ENCODE measurements at places on chromosomes 13 and 19.

DNA sequence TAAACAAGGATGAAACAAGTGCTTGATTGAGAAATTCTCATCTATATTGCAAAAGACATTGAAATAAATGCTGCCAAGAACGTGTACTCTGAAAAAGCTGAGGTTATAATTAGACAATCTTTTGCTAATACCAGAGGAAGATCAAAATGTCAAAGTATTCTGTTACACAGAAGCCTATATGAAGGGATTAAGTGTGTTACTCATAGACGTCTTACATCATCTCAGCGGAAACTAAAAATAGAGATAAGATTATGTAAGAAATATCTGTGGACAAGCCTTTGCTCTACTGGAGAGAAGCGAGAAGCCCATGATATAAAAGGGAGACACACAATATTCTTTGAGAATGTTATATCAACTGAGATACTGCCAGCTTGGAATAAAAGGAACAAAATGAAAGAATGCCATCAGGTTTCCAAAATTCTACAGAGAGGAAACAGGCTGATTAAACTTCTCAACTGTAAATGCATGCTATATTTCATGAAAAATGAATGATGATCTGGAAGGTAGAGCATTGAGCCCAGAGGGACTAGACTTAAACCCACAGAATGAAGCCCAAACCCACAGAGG is 699.0 kb downstream of the GPC5 start:
- no peak for DNase-seq

DNA sequence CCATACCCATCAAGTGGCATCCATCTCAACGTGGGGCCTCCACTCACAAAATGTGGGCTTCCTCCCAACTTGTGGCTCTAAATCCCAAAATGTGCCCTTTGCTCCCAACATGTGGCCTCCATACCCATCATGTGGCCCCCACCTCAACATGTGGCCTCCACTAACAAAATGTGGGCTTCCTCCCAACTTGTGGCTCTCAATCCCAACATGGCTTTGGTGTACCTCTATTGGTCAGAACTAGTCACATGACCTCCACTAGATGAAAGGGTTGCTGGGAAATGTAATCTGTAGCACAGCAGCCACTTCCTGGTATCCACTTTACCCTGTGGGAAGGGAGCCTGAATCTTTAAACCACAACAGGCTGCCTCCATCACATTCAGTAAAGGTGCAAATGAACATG is 10.1 kb upstream of the ACER1 start:
- DNase-seq: no peak

GRCh38 chr13:75843991-75844390 is 207.9 kb downstream of the LMO7 start:
- DNase-seq: no peak

GRCh38 chr13:112465251-112466131 is 89.3 kb downstream of the SPACA7 start:
- no peak for DNase-seq

DNA sequence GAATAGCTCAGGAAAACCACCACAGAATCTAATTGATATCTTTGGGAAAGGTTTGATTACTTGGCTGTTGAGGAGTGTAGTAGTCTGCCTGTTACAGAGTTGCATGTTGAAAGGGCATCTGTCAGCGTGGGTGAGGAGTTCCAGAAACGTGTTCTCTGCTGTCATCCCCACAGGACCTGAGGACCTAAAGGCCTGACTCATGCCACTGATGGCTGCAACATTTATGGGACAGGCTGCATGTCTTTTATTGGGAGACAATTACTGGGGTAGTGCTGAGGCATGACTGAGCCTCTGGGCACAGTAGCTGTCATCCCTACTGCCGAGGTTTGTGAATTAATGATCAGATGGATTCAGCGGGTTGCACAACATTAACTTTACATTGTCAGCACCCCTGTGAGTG is 525.9 kb downstream of the GPC6 start:
- no peak for DNase-seq

DNA sequence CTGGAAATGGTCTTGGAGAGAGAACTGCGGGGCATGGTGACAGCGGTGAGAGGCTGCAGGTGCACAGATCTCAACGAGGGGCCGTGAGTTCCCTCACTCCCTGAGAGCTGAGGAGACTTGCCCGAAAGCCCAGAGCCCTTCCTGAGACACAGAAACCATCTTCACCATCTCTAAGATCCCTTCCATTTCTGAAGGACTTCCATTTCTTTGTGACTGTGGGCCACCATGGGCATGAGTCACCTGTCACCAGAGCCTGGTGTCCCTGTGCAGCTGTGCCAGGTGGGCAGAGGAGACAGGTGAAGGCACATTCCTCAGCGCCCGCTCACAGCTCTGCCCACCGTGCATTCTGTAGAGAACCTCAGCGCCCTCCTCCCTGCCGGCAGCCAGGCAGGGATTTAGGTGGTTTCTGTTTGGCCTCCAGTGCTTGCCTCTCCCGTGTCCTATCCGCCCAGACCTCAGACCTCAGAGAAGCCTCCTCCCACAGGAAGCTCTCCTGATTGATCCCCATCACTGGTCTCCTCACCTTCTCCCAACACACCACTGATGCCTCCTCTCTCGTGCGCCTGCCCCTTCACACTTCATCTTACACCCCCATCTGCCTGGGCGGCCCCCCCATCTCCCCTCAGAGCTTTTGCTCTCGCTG is 24.2 kb downstream of the SH3GL1 start:
- no peak for DNase-seq

- no peak for DNase-seq
These were observed 5.3 kb upstream of the PSG7 start for GRCh38 chr19:42942187-42942789.

DNA sequence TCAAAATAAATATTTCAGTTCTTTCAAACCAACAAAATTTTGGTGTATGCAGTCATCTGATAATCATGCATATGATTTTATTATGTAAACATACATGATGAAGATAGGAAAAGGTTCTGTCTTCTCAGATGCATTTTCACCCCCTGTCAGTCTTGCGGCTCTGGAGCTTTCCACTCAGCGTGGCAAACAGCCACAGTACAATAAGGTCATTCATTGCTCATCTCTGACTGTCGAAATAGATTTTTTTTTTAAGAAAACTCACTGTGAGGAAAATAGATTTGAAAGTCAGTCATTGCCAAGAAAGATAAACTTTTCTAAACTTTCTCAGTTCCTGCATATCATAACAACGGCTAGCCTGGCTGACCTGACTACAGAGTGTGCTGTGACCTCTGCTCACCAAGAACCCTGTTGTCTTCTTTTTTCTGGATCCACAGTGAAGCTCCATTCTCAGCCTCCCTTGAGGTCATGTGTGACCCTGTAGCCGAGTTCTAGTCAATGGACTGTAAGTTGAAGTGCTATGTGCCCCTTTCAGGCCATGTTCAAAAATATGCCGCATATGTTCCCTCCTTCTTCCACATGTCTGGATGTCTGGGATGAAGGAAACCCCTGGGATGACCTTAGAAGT is 519.6 kb downstream of the KLF5 start:
- DNase-seq: no peak

DNA sequence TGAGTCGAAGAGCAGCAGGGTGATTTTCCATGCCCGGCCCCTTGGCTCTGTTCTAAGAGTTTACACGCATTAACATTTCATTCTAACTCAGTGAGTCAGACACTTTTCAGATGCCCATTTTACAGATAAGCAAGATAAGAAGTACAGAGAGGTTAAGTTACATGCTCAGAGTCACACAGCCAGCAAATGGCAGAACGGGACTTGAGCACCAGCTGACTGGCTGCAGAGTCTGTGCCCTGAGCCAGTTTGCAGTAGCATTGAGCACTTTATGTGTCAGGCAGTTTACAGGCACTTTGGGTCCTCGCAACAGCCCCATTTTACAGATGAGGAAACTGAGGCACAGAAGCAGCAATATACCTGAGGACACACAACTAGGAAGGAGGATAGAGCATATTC is 19.0 kb downstream of the CCDC8 start:
- no peak for DNase-seq
